ENCODE measurements at places on chromosomes 5 and 9. TPM values are rescaled to one million over a fixed set of nuclear protein-coding genes. Genes with fewer than 3 reads are reported as not detected.

DNA sequence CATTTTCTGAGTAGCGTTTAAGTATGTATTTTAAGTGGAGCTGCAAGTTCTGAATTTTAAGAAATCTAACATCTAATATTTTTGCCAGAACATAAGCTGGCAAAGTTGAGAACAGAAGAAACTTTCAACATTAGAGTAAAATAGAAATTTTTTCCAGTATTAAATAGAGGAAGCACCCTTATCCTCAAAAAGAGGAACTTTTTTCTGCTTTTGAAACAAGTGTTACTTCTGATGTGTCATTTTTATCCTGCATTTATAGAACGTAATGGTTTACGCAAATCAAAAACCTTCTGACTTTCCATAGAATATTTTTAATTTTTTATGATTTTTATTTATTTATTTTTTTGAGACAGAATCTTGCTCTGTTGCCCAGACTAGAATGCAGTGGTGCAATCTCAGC lies 21.8 kb downstream of the ZBED3 start:
- H3K36me3 ChIP-seq = peaks cover 40% of the 10 kb centered on the region
- no peak for DNase-seq
- no peaks in the 10 kb centered on the region for H3K4me1 ChIP-seq
- H3K27me3 ChIP-seq = no peaks in the 10 kb centered on the region

DNA sequence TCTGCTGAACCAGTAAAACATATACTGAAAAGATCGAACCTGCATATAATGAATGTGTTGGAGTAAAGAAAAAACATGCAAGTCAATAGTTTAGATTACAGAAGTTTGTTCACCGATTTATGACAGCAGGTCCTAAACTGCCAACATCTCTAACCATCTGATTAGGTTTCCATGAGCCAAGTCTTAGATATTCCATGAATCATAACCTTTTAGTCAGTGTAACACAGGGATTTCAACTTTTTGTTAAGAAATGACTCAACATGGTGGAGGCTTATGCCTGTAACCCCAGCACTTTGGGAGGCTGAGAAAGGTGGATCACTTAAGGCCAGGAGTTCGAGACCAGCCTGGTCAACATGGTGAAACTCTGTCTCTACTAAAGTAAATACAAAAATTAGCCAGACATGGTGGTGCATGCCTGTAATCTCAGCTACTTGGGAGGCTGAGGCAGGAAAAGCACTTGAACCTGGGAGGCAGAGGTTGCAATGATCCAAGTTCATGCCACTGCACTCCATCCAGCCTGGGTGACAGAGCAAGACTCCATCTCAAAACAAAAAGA lies 38.7 kb downstream of the APC start:
- H3K36me3 ChIP-seq = peaks cover 11% of the 10 kb centered on the region
- no peaks in the 10 kb centered on the region for H3K27me3 ChIP-seq
- H3K4me1 ChIP-seq = peaks cover 4% of the 10 kb centered on the region
- no peak for DNase-seq

ADAMTS6 gene
- total RNA-seq = 0.86 TPM

GNE gene
- 14.5 TPM for total RNA-seq

TMEM174 gene
- not detected for total RNA-seq

DNA sequence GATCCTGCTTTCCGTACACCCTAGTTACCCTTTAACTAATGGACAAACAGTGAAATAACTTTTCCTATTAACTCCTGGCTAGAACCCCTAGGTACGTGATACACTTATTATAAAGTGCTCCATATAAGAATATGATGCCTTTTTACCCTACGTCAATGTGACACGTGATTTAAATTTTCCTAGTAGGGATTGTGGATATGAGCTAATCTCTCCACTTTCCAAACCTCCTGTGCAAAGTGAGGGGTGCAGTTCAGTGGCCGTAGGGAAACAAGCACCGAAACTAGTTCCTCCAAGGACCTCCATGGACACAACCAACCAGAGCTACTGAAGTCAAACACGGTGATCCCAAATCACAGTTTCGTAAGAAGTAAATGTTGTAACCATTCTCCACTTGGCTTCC lies 19.3 kb downstream of the NFIB start:
- no peaks in the 10 kb centered on the region for H3K36me3 ChIP-seq
- H3K27ac ChIP-seq = no peak overlapping the region
- no peak overlapping the region for H3K4me3 ChIP-seq
- no peaks in the 10 kb centered on the region for H3K4me1 ChIP-seq

- DNase-seq = no peak
- H3K4me3 ChIP-seq = no peak overlapping the region
- H3K4me1 ChIP-seq = no peaks in the 10 kb centered on the region
- no peak overlapping the region for H3K27ac ChIP-seq
Observed at GRCh38 chr5:174295702-174296436, 250.4 kb downstream of the NSG2 start.

DNA sequence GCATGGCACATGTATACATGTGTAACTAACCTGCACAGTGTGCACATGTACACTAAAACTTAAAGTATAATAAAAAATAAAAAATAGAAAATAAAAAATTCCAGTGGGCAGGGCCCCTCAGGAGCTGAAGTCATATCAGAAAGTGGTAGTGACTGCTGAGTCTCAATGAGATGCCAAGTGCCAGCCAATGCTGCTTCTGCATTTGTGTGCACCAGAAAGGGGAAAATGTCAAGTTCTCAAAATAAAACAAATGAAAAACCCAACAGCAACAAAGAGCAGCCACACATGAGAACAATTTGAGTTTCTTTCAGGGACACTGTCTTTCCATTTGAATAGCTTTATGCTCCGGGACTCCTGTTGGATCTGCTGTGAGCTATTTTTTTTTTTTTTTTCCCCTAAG lies 117.2 kb upstream of the CCDC112 start:
- H3K4me3 ChIP-seq = no peak overlapping the region
- DNase-seq = no peak
- peaks cover 9% of the 10 kb centered on the region for H3K27me3 ChIP-seq
- no peaks in the 10 kb centered on the region for H3K36me3 ChIP-seq
- no peak overlapping the region for H3K27ac ChIP-seq
- H3K4me1 ChIP-seq = no peaks in the 10 kb centered on the region

DNA sequence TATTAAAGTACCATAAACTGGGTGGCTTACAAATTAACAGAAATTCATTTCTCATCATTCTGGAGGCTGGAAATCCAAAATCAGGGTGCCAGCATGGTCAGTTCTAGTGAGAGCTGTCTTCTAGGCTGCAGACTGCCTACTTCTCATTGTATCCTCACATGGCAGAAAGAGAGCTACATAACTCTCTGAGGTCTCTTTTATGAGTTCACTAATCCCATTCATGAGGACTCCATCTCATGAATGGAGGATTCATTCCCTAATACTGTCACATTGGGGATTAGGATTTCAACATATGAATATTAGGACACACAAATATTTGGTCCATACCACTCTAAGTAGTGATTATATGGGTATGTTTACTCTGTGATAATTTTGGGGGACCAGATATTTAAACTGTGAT lies 84.0 kb downstream of the ERP44 start:
- peaks cover 20% of the 10 kb centered on the region for H3K36me3 ChIP-seq
- H3K4me3 ChIP-seq = no peak overlapping the region
- DNase-seq = no peak
- H3K27me3 ChIP-seq = no peaks in the 10 kb centered on the region

DNA sequence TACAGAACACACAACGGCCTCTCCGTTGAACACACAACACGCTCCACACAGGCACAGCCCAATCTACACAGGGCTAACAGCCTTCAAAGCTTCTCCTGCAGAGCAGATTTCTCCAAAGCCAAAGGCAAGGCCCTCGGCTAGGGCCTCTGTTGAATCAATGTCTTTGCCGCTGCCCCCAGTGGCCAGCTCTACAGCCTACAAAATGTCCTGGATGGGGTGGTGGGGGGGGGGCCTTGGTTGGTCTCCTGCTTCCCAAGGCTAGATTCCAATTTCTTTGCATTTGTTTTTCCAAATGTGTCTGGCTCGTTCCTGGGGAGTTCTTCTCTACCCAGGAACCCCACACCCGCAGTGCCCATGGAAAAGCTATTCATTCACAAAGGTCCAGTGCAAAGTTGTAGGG lies 167.2 kb downstream of the PAX5 start:
- H3K27ac ChIP-seq = no peak overlapping the region
- H3K27me3 ChIP-seq = peaks cover 4% of the 10 kb centered on the region
- H3K4me1 ChIP-seq = no peaks in the 10 kb centered on the region
- no peaks in the 10 kb centered on the region for H3K36me3 ChIP-seq

DNA sequence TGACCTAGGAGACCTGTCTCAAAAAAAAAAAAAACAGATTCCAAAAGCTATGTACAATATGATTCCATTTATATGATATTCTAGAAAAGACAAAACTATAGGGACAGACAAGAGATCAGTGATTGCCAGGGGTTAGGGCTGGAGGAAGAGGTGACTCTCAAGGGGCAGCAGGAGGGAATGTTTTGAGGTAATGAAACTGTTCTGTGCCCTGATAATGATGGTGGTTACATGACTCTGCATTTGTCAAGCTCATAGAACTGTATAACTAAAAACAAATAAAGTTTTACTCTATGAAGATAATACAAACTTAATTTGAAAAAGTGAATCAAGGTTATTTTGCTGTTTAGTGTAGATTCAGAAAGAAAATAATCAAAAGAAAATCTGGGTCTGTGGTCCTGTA lies 125.3 kb upstream of the IQGAP2 start:
- DNase-seq = no peak
- no peaks in the 10 kb centered on the region for H3K27me3 ChIP-seq
- H3K4me1 ChIP-seq = no peaks in the 10 kb centered on the region
- H3K4me3 ChIP-seq = no peak overlapping the region
- H3K27ac ChIP-seq = no peak overlapping the region

CCNJL gene
- total RNA-seq = not detected

Data from activated naive CD4-positive, alpha-beta T cell treated with anti-CD3 and anti-CD28 coated beads for 36 hours (primary cell).